ENCODE measurements at places on chromosomes 7 and 10.

GRCh38 chr7:114688443-114689055 lies 233.3 kb upstream of the MDFIC start:
- no peak for DNase-seq

- no peak for DNase-seq
These were observed 310.1 kb downstream of the PTPRN2 start for GRCh38 chr7:158277219-158278141.

GRCh38 chr10:96643920-96644319 lies 57.1 kb upstream of the TM9SF3 start:
- no peak for DNase-seq

DNA sequence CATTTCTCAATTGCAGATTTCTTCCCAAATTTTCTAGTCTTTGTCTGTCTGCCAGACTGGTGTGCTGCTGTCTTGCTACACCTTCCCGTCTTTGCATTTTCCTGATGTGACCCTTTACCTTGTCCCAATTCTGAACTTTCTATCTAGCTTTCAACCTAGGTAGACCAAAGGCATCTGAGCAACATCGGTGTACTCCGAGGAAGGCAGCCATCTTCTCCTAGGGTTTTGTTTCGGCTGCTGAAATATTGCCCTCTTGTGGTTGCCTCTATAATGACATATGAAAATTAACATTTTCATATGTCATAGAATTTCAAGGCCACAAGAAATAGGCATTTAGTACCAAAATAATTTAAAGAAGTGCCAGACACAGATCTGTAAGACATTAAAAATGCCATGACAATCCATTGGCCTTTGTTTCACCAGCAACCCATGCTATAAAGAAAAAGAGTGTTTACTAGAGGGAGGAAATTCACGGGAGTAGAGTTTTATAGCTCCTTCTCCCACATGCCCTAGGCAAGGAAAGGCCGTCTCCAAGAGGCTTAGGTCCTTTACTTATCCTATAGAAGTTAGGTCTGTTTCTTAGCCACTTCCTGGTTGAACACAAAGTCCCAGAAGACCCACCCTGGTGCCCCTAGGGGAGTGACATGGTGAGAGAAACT lies 23.4 kb downstream of the OR9A2 start:
- no peak for DNase-seq

DNA sequence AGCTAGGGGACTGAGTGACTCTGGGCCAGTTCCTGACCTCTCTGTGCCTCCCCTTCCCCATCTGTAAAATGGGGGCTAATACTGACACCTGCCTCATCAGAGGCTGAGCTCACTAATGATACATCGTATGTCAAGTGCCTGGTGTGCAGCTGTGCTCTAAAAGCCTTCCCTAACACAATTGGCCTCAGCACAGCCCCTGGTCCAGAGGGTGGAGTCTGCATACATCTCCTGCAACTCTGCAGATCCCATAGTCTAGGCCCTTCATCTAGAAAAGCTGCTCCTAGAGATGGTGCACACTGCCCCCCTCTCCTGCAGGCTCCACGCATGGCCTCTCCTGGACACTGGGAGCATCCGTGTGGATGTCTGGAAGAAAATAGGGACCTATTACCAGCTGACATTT lies 255.0 kb downstream of the RPS24 start:
- no peak for DNase-seq
